ENCODE measurements at places on chromosomes 2 and 18.
A peak's percentile ranks its signal among the peaks of the same experiment; 100 is the strongest.

DNA sequence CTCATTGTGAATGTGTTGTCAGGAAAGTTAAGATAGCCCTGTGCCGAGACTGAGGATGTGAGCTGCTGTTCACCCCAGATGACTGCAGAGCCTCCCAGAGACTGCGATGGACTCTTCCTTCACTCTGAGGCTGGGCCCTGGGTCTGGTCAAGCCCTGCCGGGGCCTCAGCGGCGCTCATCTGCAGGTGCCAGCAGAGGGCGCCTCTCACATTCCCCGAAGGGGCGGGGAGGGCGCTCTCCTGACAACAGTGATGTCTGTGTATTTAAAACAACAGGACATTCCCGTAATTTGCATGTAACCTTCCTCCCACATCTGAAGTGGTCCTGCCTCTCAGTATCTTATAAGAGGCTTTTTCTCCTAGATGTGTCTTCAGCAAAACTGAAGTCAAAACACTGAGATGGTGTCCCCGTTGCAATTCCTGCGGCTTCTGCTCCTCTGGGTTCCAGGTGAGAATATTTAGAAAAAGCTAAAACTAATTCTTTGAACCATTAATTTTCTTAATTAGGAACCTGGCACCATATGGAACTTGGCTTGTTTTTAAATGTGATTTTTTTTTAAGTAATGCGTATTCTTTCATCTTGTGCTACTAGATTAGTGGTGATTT lies 1377.9 kb downstream of the RPIA start:
- DNase-seq = no peak

- no peak for DNase-seq
Observed at GRCh38 chr18:77344786-77345500, 95.3 kb downstream of the GALR1 start.

- DNase-seq = no peak
Observed at GRCh38 chr18:23416298-23416697, 36.8 kb upstream of the RIOK3 start.

GRCh38 chr18:12317664-12318333 lies 9.8 kb downstream of the TUBB6 start:
- peak; percentile 44 for DNase-seq

GRCh38 chr18:76621782-76622495 lies 126.9 kb upstream of the ZNF516 start:
- DNase-seq = no peak

GRCh38 chr2:183541766-183542165 lies 417.5 kb downstream of the NUP35 start:
- no peak for DNase-seq

GRCh38 chr2:60556175-60556574 lies 2.7 kb upstream of the BCL11A start:
- DNase-seq = no peak

DNA sequence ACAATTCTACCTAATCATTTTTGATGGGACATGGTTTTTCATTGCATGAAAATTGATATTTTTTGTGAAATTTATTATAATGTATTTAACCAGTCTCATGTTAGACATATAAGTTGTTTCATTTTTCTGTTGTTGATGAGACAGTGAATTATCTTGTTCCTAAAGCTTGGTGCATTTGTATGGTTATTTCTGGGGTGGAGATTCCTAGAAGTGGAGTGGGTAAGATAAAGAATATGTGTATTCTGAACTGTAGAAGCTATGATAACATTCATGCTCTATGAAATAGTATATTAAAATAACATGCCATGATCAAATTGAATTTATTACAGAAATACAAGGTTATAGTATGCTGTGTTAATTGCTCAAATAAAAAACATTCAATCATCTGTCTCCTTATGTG lies 69.2 kb downstream of the BOLA3 start:
- no peak for DNase-seq

GRCh38 chr18:28063271-28063761 lies 113.6 kb downstream of the CDH2 start:
- DNase-seq = no peak

DNA sequence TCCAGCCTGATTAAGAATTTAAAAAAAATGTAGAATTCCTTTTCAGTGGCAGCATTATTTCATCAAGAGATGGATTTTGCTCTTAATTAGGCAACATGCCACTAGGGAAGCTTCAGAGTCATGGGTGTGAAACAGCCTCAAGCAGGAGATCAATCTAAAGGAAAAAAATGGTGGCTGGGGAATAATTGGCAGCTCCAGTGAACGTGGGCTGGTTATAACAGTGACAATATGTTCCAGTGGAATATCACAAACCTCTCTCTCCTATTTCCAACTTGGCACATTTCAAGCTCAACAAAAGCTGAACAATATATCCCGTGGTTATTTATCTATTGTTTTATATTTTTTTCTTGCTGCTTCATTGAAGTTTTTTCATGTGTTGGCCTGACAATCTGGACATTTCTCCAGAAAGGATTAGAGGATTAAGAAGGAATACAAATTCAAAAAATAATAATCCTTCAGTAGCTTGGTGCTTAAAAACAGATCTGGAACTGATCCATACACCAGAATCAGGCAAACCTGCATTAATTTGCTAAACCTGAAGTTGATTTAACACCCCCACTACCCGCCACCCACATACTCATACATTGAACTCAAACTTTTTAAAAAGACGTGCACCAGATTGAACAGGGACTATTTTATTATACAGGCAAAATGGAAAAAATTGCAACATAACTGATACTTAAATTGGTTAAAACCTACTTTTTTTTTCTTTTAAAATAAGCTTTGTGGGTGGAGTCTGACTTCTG lies 255.9 kb upstream of the SPRED2 start:
- no peak for DNase-seq

GRCh38 chr2:157935378-157935906 lies 59.3 kb upstream of the ACVR1 start:
- no peak for DNase-seq

DNA sequence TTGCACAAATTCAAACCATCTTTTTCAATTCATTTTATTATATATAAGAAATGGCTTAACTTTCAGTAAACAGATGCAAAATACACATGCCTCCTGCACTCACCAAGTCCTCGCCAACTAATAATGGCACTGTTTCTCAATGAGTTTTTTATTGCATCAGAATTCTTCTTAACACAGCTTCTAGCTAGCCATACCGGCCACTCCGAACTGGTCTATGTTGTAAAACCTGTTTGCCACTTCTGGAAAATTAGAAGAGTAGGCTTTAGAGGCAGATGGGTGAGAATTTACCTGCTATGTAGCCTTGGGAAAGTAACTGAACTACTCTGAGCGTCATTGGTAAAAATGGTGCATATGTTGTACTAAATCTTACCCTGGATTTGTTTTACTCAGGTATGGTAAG lies 100.6 kb upstream of the LHCGR start:
- no peak for DNase-seq

DNA sequence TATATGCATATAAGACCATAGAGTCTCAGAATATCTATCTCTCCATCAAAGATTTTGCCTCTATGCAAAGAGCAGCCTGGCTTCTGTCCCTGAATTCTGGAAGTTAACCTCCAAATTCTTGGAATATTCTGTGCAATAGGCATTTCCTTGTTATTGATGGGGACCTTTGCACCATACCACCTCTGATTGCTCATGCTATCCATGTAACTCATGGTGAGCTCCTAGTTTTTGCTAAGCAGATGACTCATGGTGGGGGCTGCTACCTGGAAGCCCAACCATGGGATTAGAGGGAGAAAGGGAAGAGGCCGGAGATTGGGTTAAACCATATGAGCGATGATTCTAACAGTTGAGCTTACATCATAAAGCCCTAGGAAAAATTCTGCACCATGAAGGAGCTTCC lies 310.2 kb upstream of the FIGN start:
- DNase-seq = no peak

DNA sequence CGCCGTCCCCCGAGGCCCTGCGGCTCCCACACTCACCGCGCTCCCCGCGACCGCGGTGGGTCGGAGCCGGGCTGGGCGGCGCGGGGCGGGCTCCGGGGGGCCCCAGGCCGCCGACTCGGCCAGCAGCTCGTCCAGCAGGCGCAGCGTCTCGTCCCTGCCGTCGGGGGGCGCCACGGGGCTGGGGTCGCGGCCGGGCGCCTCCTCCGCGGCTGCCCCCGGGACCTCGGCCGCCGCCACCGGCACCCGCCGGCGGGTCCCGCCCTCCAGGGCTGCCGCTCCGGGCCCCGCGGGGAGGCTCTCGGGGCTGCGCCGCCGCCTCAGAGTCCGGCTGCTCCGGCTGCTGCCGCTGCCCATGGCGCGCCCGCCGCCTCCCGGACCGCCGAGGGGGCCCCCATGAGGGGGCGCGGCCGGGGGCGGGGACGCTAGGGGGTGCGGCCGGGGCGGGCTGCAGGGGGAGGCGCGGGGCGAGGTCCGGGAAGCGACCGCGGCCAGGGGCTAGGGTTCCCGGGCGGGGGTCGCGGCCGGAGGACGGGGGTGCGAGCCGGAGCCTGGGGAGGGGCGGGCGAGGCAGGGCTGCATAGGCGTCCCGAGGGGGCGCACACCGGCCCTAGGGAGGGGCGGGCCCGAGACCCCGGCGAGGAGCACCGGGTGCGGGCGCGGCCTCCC lies at the start of gene CYS1:
CYS1 (minus strand) TSS at position 542 of the 666 bp plus-strand sequence; CDS start at position 354, 188 bp downstream.
- no peak for DNase-seq

DNA sequence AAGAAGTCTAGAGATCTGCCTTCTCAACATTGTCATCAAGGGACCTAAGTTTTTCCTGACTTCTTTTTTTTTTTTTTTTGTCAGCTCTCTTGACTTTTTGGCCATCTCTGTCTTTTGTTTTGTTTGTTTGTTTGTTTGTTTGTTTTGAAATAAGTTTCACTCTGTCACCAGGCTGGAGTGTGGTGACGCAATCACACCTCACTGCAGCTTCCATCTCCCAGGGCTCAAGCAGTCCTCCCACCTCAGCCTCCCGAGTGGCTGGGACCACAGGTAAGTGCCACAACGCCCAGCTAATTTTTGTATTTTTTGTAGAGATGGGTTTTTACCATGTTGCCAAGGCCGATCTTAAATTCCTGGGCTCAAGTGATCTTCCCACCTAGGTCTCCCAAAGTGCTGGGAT lies 5.6 kb upstream of the PUS10 start:
- DNase-seq = no peak

- DNase-seq = peak; percentile 60
Observed at GRCh38 chr2:74715081-74715791, 61.2 kb downstream of the SEMA4F start.

- DNase-seq = no peak
Observed at GRCh38 chr2:20452551-20452950, 5.7 kb downstream of the RHOB start.

DNA sequence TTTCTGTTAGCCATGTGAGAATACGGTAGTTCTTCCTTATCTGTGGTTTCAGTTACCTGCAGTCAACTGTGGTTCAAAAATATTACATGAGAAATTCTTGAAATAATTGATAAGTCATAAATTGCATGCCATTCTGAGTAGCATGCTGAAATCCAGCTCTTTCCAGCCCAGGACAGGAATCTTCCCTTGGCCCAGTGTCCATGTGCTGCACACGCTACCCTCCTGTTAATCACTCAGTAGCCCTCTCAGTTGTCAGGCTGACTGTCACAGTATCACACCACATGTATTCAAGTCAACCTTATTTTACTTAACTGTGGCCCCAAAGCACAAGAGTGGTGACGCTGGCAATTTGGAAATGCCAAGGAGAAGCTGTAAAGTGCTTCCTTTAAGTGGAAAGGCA lies 141.1 kb downstream of the TANC1 start:
- DNase-seq = no peak

All from GM04504 (cell line).